ENCODE measurements at places on chromosomes 4 and X.

- no peak for DNase-seq
These were observed 40.5 kb upstream of the GPR78 start for GRCh38 chr4:8539661-8540060.

- DNase-seq: no peak
These were observed 7.6 kb downstream of the TIGD4 start for GRCh38 chr4:152771741-152772533.

DNA sequence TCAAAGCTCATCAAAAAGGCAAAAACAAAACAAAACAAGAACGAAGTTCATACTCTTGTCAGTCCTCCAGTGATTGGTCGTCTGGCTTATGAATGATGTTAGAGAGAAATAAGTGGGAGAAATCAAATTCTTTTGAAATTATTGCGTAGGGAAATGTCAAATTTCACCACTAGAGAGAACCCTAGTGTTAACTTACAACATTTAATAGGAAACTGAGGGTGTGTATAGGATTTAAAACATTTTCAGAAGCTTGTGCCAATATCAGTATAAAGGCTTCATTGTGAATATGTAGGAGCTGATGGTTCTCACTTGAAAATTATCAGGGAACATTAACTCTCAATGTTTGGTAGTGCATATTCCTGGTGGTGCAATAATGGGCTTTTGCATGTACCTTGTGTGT, 17.4 kb downstream of the ADH6 start:
- DNase-seq: no peak

- DNase-seq: no peak
These were observed 5.1 kb upstream of the PRMT9 start for GRCh38 chr4:147689067-147689466.

- DNase-seq: no peak
These were observed 122.7 kb downstream of the CCNB3 start for GRCh38 chrX:50327235-50327634.

GRCh38 chr4:102168580-102168979, 176.7 kb downstream of the SLC39A8 start:
- no peak for DNase-seq

DNA sequence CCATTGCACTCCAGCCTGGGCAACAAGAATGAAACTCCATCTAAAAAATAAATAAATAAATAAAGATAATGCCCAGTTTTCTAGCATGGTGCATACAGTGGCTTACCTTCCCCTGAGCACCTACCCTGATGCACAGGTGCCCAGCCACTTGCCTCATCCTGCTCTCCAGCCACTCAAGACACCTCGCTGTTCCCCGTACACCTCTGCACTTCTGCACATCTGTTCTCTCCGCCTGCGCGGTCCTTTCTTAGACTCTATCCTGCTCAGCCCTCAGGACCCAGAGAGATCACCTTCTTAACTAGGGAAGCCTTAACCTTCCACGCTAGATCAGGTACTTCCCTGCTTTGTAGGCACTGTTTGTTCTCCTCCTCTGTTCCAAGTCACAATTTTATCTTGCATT, 2.9 kb downstream of the EVC start:
- DNase-seq: no peak

DNA sequence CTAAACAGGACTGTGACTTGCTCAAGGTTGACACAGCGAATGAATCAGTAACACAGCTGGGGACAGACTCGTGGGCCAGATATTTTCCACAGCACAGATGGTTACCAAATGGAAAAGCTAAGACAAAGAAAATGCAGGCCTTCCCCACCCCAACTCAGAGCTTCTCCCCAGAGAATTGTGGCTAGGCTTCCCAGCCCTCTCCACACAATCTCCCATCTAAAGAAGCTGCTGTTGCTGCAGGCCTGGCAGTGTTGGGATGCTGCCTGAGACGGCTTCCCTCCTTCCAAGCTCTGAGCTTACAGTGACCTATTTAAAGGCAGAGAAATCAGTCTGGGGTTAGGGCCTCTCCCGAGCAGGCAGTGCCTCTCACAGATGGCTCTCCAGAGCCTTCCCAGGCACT, 46.5 kb upstream of the PGRMC1 start:
- peak; percentile 34 for DNase-seq

Measured in kidney (tissue), 22 donors.